ENCODE measurements at places on chromosomes 2 and 18. TPM values are rescaled to one million over a fixed set of nuclear protein-coding genes. Genes with fewer than 3 reads are reported as not detected.

GRCh38 chr2:238203973-238204683 lies 633 bp upstream of the ILKAP start:
- no peak for DNase-seq
- peaks cover 18% of the 10 kb centered on the region for H3K27me3 ChIP-seq
- H3K27ac ChIP-seq, result peak overlapping the region; percentile 17
- no peaks in the 10 kb centered on the region for H3K36me3 ChIP-seq
- H3K4me3 ChIP-seq, result peak overlapping the region; percentile 66

DNA sequence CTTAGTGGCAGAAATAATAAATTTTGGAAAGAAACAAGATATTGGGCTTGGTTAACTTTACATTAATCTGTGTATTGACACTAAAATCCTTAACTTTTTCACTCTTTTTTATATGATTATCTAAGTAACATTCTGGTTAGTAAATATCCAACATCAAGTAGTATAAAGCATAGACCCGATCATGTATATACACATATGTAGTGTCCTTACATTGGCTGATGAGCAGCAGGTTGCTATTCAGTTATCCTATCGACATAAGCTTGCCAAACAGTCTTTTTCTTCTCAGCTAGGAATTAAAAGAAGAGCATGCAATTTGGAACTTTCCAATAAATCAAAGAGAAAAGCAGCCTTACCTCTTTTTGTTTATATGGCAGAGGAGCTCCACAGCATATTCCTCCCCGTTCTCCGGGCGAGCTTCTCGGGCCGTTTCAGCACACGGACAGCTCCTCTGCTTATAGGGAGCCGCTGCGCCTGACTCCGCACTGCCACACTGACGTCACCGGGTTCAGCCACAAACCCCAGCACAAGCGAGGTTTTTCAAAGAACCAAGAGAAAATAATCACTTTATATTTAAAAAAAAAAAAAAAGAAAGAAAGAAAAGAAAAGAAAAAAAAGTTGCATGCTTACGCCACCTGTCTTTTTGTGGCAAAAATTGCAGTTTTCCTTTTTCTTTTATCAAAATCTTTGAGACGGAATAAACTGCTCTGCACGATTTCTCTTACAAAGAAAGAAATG lies at the start of gene SCG2:
Gene SCG2, minus strand, starts transcription at position 430 of the 735 bp plus-strand sequence. CDS start 3,079 bp downstream, outside the sequence.
- peak; percentile 74 for DNase-seq
- no peaks in the 10 kb centered on the region for H3K27me3 ChIP-seq
- H3K27ac ChIP-seq, result no peak within 1 kb of the TSS
- no peaks in the 10 kb centered on the region for H3K36me3 ChIP-seq

- no peak within 1 kb of the TSS for H3K27ac ChIP-seq
- H3K4me1 ChIP-seq, result no peaks in the 10 kb centered on the region
- no peaks in the 10 kb centered on the region for H3K27me3 ChIP-seq
- no peak within 1 kb of the TSS for H3K4me3 ChIP-seq
- H3K36me3 ChIP-seq, result no peaks in the 10 kb centered on the region
Measured at GRCh38 chr2:108288534-108289106, at the start of gene SULT1C2. SULT1C2 (plus strand) TSS chr2:108288895; CDS start chr2:108293668, 4,773 bp downstream.

GRCh38 chr2:127384529-127384928 lies 3.2 kb downstream of the MAP3K2 start:
- H3K27ac ChIP-seq, result no peak overlapping the region
- H3K27me3 ChIP-seq, result no peaks in the 10 kb centered on the region
- H3K4me3 ChIP-seq, result no peak overlapping the region
- H3K36me3 ChIP-seq, result no peaks in the 10 kb centered on the region
- no peak for DNase-seq
- H3K4me1 ChIP-seq, result peaks cover 39% of the 10 kb centered on the region

DNA sequence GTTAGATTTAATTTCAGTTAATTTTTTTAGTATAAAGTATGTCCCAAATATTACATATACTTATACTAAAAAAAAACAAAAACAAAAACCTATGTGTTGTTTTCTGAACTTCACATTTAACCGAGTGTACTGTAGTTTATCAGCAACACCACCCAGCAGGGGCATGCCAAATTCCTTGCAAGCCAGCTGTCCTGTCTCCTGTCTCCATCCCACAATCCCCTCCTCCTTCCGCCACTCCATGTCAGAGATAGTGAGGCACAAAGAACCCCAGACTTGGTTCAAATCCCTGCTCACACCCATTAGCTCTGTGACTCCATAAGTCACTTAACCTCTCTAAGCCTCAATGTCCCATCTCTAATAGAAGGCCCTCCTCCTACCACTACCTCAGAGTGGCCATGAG lies 9.4 kb downstream of the CHST10 start:
- H3K36me3 ChIP-seq, result peaks cover 5% of the 10 kb centered on the region
- DNase-seq, result no peak
- no peaks in the 10 kb centered on the region for H3K4me1 ChIP-seq
- no peak overlapping the region for H3K4me3 ChIP-seq
- no peak overlapping the region for H3K27ac ChIP-seq
- H3K27me3 ChIP-seq, result no peaks in the 10 kb centered on the region

DNA sequence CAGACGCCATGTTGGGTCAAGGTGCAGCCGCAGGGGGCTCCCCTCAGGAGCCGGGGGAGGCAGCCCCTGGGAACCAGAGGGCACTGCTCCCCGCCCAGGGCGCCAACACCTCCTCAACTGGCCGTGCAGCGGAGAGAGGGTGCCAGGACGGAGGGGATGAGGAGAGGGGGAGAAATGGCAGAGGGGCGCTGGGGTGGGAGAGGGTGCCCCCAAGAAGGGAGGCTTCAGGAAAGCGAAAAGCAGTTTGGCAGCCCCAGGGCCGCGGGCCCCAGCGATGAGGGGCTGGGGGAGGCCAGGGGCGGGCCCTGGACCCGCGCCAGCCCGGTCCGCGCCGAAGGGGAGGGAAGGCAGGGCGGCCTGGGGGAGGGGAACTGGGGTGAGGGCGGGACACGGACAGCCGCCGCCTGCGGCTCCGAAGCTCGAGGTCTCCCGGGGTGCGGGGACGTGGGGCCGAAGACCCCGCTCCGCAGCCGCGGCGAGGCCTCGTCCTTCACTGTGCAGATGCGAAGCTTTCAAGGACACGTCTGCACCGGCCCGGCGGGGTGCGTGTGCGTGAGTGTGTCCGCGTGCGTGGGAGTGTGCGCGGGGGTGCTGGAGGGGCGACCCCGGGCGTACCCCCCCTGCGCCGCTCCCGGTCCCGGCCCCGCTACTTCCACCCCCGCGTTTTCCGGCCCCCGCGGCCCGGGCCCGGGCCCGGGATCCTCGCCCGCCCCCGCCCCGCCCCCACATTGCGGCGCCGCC lies 1.4 kb downstream of the DNMT3A start:
- peak overlapping the region; percentile 65 for H3K4me3 ChIP-seq
- no peaks in the 10 kb centered on the region for H3K27me3 ChIP-seq
- 0 out of 2 replicates have a peak, but pooled peaks cover 4% of the 10 kb centered on the region for H3K4me1 ChIP-seq
- H3K36me3 ChIP-seq, result no peaks in the 10 kb centered on the region

GRCh38 chr2:215429424-215429823 lies 6.4 kb downstream of the FN1 start:
- peaks cover 18% of the 10 kb centered on the region for H3K4me1 ChIP-seq
- no peak for DNase-seq

- DNase-seq, result no peak
- H3K4me3 ChIP-seq, result no peak overlapping the region
- peaks cover 11% of the 10 kb centered on the region for H3K4me1 ChIP-seq
- no peak overlapping the region for H3K27ac ChIP-seq
- no peaks in the 10 kb centered on the region for H3K36me3 ChIP-seq
Measured at GRCh38 chr2:28181801-28182200, 210.9 kb upstream of the FOSL2 start.

DNA sequence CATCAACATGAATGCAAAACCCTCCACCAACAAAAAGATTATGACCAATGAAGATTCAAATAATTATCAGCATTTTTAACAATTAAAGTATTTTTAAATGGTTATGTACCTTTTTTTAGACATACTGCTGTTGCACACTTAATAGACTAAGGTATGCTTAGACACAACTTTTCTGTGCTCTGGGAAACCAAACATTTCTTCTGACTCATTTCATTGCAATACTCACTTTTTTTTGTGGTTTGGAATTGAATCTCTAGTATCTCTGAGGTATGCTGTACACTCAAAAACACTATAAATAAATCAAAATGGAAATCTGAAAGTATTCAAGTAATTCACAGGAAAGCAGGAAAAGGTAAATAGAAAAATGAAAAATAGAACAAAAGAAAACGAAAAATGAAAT lies 247.9 kb upstream of the POU3F3 start:
- no peak overlapping the region for H3K4me3 ChIP-seq
- H3K36me3 ChIP-seq, result no peaks in the 10 kb centered on the region
- DNase-seq, result no peak
- H3K4me1 ChIP-seq, result no peaks in the 10 kb centered on the region

FSHR gene
- total RNA-seq, result not detected

DNA sequence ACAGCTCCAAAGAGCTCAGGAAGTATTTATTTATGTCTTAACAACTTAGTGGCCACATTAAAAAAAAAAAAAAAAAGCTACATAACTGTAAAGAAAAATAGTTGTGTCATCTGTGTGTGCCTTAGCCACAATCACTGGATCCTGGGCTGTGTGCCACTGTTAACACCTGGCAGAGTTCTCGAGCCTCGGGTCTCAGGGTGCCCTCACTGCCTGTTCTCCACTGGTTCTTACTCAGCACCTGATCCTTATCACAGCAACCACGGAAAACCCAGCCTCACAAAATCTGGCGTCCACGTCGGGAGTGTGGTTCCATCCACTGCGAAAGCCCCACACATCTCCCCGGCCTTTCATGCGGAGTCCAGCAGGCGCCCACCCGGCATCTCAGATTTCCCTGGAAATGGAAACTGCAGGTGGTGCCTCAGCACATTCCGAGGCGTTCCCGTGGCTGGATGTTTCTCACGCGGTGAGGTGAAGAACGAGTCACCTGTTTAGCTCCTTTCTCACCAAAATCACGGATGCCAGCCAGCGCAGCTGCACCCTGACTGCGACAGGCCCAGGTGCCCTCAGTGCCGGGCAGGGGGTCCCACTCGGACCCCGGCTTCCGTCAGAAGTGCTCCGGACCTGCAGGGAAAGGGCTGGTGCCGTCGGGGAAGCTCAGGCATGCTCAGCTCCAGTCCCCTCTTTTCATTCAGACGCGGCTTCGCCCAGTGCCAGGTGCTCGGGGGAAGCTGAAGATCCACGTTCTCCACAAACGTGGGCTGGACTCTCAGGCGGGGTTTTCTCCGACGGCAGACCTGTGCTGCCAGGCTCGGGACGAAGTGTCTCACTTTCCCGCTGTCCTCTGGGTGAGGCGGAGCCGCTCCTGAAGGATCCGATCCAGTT lies 198.7 kb upstream of the SALL3 start:
- DNase-seq, result no peak
- H3K27ac ChIP-seq, result no peak overlapping the region
- H3K4me1 ChIP-seq, result no peaks in the 10 kb centered on the region
- no peaks in the 10 kb centered on the region for H3K36me3 ChIP-seq

DNA sequence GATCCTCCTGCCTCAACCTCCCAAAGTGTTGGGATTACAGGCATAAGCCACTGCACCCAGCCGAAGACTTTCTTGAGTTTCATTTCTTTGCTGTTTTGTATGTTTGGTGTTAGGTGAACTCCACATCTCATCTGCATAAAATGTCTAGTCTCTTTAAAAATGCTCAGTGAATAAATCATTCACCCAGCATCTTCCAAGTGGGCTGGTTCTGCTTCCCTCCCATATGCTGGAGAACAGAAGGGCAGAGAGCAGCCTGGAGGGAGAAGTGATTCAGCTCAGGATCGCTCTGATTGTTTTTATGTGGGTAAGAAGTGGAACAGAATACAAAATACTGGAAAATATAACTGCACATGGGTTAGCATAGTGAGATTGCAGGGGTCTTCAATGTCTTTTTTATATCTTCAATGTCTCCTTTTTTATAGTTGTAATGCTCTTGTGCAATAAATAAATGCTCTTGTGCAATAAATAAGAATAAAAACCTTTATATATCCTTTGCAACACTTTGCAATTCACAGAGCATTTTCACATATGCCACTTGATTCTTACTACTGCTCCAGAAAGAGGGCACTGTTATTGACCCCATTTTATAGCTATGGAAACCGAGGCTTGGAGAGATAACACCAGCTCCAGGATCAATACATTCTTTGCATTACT lies 253.0 kb upstream of the NCKAP5 start:
- no peaks in the 10 kb centered on the region for H3K36me3 ChIP-seq
- peak; percentile 55 for DNase-seq
- H3K4me3 ChIP-seq, result no peak overlapping the region
- no peaks in the 10 kb centered on the region for H3K27me3 ChIP-seq

- no peaks in the 10 kb centered on the region for H3K36me3 ChIP-seq
- H3K4me1 ChIP-seq, result no peaks in the 10 kb centered on the region
- H3K27ac ChIP-seq, result no peak overlapping the region
- no peak overlapping the region for H3K4me3 ChIP-seq
- H3K27me3 ChIP-seq, result no peaks in the 10 kb centered on the region
- no peak for DNase-seq
Measured at GRCh38 chr2:152910970-152911369, 192.6 kb downstream of the ARL6IP6 start.
